HepG2 (cell line): ENCODE measurements at places on chromosomes 7 and 10. TPM values are rescaled to one million over a fixed set of nuclear protein-coding genes. Genes with fewer than 3 reads are reported as not detected.

- DNase-seq: no peak
Observed at GRCh38 chr10:124640538-124641231, 103.5 kb downstream of the FAM53B start.

UNCX gene
- total RNA-seq: not detected in 2 replicates

DNA sequence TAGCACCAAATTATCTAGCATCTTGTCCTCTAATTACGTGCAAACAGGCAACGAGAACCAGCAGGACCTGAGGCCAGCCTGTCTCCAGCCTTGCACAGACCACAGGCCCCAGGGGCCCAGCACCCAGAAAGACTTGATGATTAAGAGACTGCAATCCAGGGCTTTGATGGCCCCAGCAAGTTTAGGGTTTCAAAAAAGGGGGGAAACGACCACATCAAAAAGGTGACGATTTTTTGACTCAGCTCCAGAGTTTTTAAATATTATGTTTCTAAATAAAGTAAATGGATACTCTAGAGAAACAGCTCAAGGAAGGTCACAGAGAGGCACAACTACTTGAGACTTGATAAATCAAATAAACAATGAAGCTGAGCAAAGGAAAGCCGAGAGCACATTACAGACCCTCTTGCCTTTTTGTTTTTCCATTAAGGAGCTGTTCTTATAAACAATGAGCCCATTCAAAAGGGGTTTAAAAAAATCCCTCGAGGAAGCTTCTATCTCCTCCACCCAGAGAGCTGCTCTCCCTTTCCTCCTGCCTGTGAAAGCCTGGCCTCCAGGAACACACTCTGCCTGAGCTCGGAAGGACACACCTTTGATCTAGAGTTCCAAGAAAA, 44.1 kb downstream of the GLI3 start:
- DNase-seq: no peak

NDUFA5 gene
- 55.9 and 79.6 TPM in 2 replicates for total RNA-seq

DNA sequence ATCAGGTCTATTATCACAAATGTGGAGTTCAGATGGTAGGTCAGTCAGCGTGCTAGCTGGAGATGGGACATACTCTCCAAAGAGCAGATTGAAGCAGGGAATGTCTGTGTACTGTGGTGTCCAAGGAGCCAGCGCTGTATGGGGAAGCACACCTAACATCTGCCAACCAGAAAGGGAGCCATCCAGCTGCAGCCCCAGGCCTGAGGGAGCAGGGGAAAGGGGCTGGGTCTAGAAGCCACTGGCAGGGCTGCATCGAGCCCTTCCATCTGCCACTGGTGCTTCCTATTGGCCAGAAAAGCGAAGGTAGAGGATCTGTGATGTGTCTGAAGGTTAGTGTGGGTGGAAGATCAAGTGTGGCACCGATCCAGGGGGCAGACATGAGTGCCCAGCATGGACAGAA, 8.0 kb upstream of the RAMP3 start:
- DNase-seq: no peak

CCDC136 gene
- total RNA-seq: 0.04 TPM in 1 of 2 replicates, not detected in the other

GRCh38 chr7:151631570-151631952, 111.9 kb upstream of the RHEB start:
- DNase-seq: no peak

- DNase-seq: no peak
Observed at GRCh38 chr10:124097883-124098282, 4.5 kb upstream of the CHST15 start.

DNA sequence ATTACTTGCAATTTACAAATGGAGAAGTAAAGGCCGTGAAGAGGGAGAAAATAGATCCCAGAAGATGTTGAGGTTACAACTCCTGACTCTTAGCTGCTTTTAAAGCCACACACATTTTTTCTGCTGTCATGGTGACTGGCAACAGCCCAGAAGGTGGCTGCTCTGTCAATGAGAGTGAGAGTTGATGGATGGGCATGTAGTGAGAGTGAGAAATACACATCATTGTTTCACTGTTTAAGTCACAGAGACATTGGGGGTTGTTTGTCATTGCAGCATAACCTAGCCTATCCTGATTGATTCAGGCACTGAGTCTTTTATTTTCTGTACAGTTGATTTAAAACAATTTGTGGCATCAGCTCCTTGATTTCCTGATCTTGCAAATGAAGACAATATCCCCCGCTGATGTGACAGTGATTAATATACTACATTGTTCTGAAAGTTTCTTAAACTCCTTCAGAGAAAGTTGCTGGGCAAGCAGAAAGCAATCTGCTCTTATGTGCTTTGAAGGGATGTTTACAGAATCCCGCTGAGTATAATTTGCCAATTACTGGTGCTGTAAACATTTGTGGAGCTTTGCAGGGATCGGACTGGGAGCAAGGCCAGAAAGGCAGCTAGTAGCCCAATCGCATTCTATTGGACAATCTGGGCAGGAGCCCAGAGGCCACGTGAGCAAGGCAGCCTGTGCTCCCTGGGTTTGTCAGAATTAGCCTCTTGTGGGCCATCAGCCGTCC, 229.6 kb downstream of the PRPF18 start:
- DNase-seq: no peak

- no peak for DNase-seq
Observed at GRCh38 chr10:8401531-8401930, 347.0 kb downstream of the GATA3 start.

- no peak for DNase-seq
Observed at GRCh38 chr10:34808801-34809745, 6.0 kb downstream of the PARD3 start.

VOPP1 gene
- 49.9 and 55.3 TPM in 2 replicates for total RNA-seq

- DNase-seq: no peak
Observed at GRCh38 chr10:17171141-17171641, 30.3 kb downstream of the TRDMT1 start.

TRPV5 gene
- total RNA-seq: not detected in 2 replicates

DNA sequence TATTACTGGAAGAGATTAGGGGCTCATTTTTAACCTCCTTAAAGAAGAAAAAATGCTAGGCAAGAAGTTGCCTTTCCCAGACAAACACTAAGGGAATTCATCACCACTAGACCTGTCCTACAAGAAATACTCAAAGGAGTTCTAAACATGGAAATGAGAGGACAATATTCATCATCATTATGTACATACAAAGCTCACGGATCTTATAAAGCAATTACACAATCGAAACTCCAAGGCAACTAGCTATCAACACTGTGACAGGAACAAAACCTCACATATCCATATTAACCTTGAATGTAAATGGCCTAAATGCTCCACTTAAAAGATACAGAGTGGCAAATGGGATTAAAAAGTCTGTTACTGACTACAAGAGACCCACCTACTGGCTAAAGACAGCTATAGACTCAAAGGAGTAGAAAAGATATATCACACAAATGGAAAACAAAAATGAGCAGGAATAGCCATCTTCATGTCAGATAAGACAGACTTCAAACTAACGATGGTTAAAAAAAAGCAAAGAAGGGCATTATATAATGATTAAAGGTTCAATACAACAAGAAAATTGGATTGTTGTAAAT, 246.6 kb downstream of the ADRA2A start:
- peak; percentile 1 for DNase-seq

GRCh38 chr10:78316451-78316931, 282.8 kb downstream of the RPS24 start:
- DNase-seq: no peak

GRCh38 chr7:139871820-139872219, 42.8 kb downstream of the TBXAS1 start:
- no peak for DNase-seq

DNA sequence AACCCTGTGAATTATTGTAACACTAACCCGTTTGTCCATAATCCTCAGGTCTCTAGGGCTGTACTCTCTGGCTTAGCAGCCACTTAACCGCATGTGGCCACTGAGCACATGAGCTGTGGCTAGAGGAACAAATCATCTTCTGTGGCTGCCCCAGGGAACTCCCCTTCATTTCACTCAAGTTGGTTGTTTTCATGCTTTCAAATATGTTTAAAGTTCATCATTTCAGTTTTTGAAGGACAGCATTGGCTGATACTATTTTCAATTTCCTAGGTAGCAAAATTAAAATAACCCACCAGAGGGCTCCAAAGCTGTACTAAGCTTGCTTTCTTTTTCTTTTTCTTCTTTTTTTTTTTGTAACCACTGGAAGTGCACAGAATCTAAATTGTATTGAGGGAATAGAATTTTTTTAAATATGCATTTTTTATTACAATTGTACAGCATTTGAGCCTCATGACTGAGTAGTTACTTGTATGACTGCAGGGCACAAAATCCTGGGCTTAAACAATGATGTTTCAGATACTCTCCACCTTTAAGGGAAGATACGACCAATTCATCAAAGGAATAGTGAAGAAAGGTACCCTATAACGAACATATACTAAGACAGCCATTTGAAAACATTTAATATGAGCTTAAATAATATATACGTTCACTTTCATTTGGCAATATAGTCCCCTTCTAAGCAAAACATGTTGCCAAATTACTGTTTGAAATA, 38.6 kb downstream of the MRC1 start:
- DNase-seq: no peak

GRCh38 chr10:63772491-63772890, 251.3 kb downstream of the REEP3 start:
- DNase-seq: no peak

DNA sequence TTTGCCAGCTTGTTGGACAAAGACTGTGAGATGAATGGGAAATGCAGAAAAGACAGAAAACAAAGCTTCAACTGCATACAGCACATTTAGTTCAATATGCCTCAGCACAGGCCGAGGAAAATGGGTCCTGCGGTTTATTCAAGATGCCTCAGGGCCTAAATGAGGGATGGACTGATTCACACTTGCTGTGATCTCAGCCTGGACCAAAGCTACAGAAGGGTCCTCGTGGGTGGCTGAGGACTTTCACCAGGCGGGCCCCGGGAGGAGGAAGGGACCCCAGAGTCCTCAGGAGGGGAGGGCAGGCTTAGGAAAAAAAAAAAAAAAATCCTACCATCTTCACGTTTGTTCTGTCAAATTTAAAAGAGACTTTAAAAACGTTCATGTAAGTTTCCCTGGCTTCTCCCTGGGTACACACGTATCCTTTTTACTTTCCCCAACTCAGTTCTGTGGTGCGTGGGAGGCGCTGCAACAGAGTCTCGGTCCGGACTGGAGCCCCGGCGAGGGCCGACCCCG, 624 bp upstream of the ZNF783 start:
- DNase-seq: no peak

ADRA2A gene
- not detected in 2 replicates for total RNA-seq

DNA sequence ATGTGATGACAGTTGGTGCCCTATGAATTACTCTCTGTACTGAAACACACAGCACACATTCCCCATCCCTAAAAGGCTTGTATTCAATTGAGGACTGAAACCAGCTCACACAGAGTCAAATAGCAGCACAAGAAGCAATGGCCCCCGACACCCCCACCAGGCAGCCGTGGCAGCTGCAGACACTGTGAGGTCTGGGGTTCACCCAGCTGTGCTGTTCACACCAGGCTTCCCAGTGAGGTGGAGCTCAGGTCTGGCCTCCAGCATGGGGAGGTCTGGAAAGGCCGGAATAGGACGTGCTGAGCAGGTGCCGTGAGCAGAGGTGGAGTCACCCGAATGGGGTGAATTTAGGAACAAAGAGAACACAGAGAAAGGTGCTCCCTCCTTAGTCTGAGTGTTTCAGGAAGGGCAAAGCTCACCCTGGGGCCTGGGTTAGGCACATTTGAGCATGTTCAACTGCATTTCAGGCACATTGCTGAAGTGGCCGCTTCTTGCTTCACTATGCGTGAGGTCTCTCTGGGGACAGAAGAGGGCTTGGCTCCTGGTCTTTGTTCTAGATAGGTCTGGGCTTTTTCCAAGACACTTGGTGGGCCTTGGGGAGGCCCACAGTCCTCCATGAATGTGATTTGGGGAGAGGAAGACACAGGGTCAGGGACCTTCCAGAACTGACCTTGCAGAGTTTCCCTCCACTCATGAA, 41.1 kb downstream of the C10orf120 start:
- DNase-seq: no peak

GRCh38 chr7:56079450-56080185, 13.1 kb downstream of the PHKG1 start:
- DNase-seq: peak; percentile 56

DNA sequence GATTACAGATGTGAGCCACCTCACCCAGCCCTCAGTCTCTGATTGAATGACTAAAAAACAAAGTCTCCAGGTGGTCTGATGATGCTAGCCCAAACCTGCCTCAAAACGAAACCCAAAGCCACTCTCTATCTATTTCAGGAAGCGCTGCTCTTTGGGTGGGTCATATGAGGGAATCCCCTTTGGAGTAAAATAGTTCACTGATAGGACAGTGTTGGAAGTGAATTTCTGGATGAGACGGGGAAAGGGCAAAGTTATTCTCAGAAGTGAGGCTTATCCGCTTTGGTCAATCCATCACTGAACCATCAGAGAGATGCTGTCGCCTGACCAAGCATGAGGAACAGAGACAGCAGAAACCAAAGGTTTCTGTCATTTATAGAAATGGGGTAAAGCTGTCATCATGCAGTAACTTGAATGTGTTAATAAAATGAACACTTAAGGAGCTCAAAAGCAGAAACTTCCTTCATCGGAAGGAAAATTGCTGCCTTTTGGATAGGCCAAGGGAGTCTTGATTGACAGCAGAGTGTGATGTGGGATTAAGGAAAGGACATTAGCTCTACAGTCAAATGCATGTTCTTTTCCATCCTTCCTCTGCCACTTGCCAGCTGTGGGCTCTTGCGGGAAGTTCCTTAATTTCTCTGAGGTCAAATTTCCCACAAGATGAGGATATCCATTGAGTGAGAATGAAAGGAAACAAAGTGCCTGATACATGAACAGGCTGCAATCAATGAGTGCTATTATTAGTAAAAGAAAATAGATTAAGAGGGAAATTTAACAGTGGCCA, 64.9 kb upstream of the C1QL3 start:
- DNase-seq: no peak

PTEN gene
- 53.4 and 61.3 TPM in 2 replicates for total RNA-seq

AKR1C2 gene
- total RNA-seq: 900 and 1,454 TPM in 2 replicates

- no peak for DNase-seq
Observed at GRCh38 chr7:29292886-29293658, 98.5 kb downstream of the CHN2 start.

GRCh38 chr10:48504141-48504885, 100.6 kb downstream of the ARHGAP22 start:
- no peak for DNase-seq
